ENCODE measurements at places on chromosomes 5 and 9.

GRCh38 chr9:126296687-126297086, 29.9 kb upstream of the MVB12B start:
- DNase-seq: no peak

GRCh38 chr5:35826056-35826455, 30.6 kb upstream of the IL7R start:
- DNase-seq: no peak

DNA sequence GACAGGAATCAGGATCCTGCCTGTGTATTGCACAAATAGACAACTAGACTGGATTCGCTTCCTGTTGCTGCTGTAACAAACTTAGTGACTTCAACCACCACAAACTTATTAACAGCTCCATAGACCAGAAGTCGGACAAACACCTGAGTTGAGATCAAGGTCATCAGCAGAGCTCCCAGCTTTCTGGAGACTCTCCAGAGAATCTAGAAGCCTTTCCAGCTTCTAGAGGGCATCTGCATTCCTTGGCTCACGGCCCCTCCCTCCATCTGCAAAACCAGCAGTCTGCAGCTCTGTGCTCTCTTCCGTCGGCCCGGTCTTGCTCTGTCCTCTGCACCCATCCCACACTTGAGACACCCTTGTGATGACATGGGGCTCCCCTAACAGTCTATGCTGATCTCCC, 99.1 kb downstream of the KCNT1 start:
- no peak for DNase-seq

DNA sequence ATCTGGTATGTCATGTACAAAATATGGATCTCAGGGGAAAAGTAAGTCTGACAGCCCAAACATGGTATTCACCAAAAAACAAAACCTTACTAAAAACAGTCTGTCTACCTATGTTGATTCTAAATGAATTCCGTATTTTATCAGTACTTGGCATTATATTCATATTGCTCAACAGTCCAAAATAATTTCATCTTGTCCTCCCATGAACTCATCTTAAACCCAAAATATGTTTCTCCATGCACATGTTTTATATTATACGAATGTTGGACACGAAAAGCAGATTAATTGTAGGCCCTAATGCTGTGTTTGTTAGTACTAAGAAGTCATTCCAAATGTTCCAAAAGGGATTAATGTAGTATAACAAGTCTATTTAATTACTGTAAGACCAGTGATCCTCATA, 20.1 kb downstream of the NFIB start:
- DNase-seq: no peak

GRCh38 chr9:127968042-127968441, 12.7 kb downstream of the EEIG1 start:
- DNase-seq: no peak

- no peak for DNase-seq
Observed at GRCh38 chr5:39502704-39503103, 77.9 kb upstream of the DAB2 start.

GRCh38 chr5:128276537-128277216, 193.1 kb downstream of the SLC12A2 start:
- no peak for DNase-seq

DNA sequence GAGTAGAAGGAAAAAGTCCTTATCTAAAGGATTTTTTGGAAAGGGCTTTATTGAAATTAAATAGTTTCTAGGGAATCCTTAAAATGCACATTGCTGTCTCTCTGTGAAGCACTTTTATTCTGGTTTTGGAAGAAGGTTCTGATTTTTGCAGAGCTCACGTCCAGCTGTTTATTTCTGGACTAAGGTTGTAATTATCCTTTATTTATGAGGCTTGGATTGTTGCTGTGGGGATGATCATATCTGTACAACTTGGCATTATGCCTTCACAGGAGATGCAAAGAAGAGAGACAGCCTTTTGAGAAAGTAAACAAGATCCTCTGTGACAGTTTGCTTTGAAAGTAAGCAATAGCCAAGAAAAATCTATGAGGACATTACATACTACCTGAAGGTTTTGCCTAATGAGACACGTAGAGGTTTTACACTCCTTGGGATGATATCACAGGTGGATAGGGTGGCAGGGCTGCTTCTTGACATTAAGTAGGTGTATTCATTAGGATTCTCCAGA, 14.6 kb downstream of the SMARCA2 start:
- no peak for DNase-seq

DNA sequence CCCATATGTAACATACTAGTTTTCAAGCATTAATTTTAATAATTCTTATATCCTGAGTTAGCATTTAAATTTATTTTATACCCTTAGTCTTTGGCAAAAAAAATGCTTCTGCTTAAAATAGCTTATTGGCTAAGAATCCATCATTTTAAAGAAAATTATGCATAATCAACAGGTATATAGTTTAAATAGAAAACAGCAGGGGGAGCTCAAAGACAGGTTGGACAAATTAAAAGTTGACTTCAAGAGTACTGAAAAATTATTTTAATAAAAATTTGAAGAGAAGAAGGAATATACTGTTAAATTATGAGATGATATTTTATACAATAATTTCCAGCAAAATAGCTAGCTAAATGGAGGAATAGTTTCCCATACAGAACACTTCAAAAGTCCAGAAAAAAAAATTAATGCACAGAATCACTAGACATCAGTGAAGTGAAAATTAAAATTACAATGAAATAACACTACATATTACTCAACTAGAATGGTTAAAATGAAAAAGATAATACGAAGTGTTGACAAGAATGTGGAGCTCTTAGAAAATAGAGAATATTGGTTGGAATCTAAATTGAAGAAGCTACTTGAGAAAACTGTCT, 387.1 kb downstream of the PDE4D start:
- no peak for DNase-seq

- no peak for DNase-seq
Observed at GRCh38 chr5:3323144-3323543, 272.5 kb upstream of the IRX1 start.

DNA sequence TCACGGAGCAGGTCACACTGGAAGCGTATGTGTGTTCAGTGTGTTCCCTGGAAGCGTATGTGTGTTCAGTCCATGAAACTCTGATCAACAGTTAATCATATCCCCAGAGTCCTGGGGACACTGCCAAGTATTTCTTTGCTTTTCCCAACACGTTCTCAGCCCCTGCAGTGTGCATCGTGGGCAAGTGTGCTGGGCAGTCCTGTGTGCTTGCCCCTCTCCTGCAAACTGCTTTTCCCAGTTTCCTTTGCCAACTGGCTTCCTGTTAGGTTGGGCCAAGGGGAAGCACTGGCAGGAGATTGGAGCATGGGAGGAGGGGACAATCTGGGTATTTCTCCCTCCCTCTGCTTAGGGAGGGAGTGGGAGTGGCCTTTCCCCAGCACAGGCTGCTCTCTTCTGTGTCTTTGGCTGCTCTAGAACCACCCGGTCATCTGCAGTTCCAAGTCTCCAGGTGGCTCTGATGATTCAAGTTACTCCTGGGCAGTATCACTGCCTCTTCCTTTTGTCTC, 36.8 kb upstream of the NEK6 start:
- DNase-seq: no peak

- DNase-seq: no peak
Observed at GRCh38 chr9:14314929-14315874, 1.3 kb upstream of the NFIB start.

Measured in activated CD4-positive, CD25-positive, alpha-beta regulatory T cell treated with anti-CD3 and anti-CD28 coated beads, Interleukin-2, amount 50 U/mL, for 16 hours (primary cell).